CD4-positive, alpha-beta T cell treated with Interferon gamma for 1 hour (primary cell): ENCODE measurements at places on chromosomes 7 and 10.

DNA sequence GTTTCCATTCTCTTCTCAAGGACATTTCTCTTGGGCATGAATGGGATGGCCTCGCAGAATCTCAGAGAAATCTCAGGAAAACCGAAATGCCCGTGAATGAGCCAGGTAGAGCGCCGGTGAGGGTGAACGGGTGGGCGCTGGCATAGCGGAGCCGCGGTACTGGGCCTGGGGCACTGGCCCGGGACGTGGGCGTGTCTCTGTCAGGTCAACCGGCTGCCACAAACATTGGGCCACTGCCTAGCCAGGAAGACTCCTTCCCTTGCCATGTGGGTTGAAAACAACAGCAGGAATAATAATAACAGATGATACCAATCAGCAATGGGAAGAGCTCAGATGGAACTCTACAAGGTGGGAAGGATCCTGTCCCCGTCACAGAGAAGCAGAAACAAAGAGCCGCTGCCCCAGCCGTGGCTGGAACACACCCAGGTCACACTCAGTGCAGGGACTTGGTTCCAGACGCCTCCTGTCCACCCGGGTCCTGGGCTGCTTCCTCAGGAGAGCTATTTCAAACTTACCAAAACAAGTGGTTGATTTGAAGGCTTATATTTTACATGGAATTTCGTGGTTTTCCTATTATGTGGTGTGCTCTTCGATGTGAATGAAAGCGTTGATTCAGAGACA is 51.1 kb upstream of the EBF3 start:
- DNase-seq, result no peak

GRCh38 chr10:71246591-71247413 is 34.4 kb downstream of the UNC5B start:
- DNase-seq, result no peak

GRCh38 chr7:5445981-5446594 is 22.5 kb upstream of the TNRC18 start:
- no peak for DNase-seq

DNA sequence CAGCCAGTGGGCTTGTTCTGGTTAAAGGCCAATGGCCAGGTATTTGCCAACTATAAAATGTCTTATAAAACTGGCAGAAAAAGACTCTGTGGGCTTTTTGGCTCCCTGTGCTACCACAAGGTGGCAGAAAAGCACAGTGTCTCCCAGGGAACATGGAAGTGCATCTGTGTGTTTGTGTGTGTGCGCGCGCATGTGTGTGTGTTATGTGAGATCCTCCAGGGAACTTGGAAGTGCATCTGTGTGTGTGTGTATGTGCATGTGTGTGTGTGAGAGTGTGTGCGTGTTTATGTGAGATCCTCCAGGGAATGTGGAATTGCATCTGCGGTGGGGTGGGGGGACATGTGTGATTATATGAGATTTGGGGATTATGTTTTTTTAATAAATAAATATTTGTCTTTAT is 30.2 kb upstream of the ABI1 start:
- DNase-seq, result peak; percentile 23

DNA sequence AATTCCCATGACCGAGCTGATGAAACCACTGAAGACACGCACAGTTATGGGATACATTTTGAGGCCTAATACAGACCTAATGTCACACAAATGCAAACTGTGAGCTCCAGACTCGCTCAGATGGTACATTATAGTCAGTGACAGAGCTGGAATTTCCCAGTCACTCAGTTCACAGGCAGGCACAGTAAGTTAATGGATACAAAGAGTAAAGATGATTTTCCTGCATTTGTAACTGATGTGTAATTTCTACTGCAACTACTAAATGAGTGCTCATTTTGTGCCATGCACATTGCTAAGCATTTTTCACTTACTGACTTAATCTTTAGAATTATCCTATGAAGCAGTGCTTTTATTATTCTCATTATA is 56.5 kb downstream of the ENO4 start:
- DNase-seq, result no peak
